ENCODE measurements at places on chromosomes 4 and X.

DNA sequence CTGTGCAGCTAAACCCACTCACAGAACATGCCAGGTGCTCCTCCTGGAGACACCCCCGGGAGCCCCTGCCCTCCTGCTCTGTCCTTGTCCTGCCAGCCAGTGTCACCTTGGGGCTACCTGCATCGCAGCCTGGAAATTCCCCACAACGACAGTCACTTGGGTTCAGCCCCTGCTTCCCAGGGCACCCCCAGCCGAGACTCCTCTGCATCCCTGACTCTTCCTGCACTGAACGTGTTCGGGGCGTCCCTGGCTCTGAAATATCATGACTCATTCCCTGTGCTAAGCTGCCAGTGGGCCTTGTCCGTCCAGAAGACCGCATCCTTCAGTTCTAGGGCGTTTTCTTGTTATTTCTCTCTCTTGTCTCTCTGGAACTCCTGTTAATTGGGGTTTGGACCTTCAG is 5.8 kb downstream of the CFAP99 start:
- no peak for DNase-seq

GRCh38 chr4:101807351-101807750 is 16.8 kb downstream of the BANK1 start:
- DNase-seq = no peak

DNA sequence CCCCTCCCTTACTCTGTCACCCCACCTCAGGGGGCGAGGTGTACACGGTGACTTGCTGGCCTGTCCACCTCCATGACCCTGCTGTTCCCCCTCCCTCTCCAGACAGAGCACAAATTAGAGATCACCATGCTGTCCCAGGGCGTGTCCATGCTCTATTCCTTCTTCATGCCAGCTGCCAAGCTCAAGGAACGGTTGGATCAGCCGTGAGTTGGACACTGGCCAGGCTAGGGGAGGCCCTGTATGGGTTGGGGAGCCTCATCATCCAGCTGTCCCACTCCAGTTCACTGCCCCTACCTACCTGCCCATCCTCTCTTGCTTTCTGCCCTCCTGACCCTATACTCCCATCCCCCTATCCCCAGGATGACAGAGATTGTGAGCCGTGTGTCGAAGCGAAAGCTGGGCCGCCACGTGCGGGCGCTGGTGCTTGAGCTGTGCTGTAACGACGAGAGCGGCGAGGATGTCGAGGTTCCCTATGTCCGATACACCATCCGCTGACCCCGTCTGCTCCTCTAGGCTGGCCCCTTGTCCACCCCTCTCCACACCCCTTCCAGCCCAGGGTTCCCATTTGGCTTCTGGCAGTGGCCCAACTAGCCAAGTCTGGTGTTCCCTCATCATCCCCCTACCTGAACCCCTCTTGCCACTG is 3.9 kb upstream of the CDK16 start:
- no peak for DNase-seq

DNA sequence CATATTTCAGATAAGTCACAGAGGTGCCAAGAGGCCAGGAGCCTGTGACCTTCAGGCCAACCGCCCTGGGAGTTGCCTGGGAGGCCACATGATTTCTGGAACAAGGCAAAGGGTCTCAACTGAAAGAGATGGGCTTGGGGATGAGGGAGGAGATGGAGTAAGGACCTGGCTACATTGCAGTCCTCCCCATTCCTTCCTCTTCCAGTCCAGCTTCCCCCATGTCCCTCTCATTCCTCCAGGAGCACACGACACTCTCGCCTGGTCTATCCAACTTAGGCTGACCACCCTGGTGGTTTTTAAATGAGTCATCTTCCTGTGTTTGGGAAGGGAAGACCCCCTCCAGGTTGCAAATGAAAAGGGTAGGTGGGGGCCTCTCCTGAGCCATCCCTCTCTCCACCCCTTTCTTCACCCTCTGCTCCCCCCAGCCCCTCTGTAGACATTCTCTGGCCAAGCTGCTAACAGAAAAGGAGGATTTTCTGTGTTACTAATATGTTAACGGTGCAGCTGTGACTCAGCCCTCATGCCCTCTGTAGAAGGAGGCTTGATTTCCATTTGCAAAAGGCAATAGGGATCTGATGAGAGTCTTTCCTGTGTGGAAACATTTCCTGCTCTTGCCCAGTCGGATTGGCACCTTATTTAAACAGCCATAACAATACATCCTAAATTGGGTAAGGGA is 79.2 kb downstream of the RTL5 start:
- no peak for DNase-seq

- no peak for DNase-seq
These were observed 12.1 kb downstream of the FGFBP1 start for GRCh38 chr4:15926486-15926885.

DNA sequence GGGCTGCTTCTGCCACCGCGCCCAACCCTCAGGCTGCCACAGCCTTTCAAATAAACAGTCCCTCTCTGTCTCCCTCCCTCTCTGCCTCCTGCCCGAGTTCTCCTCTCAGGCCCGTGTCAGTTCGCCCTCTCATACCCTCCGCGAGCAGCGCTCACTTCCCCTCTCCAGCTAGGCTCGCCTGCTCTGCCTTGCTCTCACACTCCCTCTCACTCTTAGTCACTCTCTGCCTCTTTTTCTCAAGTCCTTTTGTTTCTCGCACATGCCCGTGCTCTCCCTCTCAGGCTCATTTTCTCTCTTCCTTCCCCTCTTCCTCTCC is 3.2 kb downstream of the EFNB1 start:
- DNase-seq = no peak
